ENCODE measurements at places on chromosomes 16 and 17.

GRCh38 chr16:3745751-3746355, 28.5 kb upstream of the TRAP1 start:
- no peak for DNase-seq

- peak; percentile 70 for DNase-seq
These were observed 44.5 kb downstream of the LAT start for GRCh38 chr16:29029168-29029994.

GRCh38 chr17:80413771-80414507, 1.0 kb upstream of the ENDOV start:
- no peak for DNase-seq

GRCh38 chr16:65744401-65744800, 622.1 kb upstream of the CDH5 start:
- no peak for DNase-seq

DNA sequence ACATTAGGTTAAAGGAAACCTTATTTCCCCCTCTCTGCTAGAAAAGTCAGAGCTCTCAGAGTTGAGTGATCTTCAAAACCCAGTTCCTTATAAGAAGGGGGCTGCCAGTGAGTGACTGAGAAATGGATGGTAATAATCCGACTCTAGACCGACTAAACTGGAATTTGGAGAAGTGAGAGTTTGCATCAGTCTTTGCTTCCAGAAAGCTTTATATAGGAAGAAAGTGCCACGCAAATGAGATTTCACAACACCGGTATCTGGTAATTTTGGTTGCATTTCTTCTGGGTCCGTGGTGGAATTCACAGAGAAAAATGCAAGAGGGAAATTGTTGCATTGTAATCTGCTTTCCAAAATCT, 271.4 kb downstream of the MAF start:
- no peak for DNase-seq

DNA sequence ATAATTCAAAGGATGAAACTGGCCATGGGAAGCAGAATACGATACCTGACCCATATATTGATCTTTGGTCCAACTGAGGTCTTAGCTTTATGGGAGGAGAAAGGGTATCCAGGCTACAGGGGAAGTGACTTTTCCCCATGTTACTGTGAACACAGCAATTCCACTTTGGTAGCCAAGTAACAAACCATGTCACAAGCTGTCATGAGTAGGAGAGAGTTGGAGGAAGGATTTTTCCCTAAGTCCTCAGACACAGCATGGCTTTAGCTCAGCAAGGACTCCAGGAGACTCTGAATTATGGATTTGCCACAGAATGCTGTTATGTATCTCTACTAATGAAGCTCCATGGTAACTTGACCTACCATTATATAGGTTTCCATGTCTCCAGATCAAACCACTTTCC, 56.5 kb upstream of the GNAO1 start:
- no peak for DNase-seq

All from hematopoietic multipotent progenitor cell (in vitro differentiated cells).